Iris pigment epithelial cell (primary cell): ENCODE measurements at places on chromosomes 5 and 9.

- no peak for DNase-seq
Measured at GRCh38 chr5:104533498-104533897, 970.9 kb upstream of the NUDT12 start.

- peak; percentile 94 for DNase-seq
Measured at GRCh38 chr9:129823935-129824601, at the start of gene TOR1A. TOR1A (minus strand) TSS chr9:129824136; CDS start chr9:129824085, 51 bp downstream.

DNA sequence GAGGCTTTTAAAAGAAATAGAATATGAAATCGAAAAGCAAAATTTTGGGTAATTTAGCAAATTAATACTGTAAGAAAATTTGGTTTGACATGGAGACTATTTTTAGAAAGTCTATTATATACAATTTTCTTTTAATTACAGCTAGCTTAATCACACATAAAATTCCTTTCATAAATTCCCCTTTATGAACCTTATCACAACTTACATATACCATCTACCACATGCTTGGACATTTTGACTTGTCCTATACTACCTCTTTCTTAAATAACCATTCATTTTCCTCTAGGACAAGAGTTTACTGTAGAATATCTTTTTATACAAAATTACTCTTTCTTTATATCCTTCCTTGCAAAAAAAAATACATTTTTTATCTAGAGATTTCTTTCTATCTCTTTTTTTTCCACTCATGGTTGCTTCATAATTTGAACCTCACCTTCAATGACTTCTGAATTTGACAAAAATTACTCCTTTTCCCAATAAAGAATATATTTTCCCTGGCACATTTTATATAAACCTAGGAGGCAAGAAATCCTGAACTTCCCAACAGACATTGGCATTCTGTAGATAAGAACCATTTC is 34.0 kb upstream of the SYK start:
- DNase-seq = no peak

DNA sequence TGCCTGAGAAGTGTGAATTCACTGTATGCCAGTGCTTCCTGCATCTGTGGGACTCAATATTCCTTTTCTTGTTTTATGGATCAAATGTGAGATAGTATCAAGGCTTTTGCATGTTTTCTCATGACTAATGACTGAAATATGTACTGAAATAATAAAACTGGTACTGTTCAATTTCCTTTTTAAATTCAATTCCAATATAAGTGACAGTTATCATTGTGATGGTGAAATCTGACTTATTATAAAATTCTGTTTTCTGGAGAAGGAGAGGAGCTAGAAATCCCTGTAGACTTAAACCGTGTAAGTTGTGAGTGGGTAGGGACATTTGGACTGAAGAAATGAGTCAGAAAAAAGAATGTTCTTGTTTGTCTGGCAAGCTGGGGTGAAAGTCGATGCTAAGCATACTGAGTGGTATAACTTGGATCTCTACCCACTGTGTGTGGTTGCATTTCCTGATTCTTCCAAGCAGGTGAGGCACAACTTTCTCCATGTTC is 245.2 kb downstream of the EFNA5 start:
- DNase-seq = peak; percentile 93

DNA sequence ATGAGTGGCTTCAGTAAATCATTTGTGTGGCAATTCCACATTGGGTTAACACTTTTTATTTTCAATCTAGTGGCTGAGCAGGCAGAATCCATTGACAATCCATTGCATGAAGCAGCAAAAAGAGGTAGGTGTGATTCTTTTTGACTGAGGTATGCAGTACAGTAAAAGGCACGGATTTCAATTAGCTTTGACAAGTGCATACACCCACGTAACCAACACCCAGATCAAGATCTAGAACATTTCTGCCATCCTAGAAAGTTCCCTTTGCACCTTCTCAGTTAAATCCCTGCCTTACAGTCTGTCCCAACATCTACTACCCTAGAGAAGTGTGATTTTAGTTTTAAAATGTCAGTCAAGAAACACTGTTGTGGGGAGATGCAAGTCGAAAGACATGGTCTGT is 43.4 kb downstream of the OSTF1 start:
- DNase-seq = no peak

DNA sequence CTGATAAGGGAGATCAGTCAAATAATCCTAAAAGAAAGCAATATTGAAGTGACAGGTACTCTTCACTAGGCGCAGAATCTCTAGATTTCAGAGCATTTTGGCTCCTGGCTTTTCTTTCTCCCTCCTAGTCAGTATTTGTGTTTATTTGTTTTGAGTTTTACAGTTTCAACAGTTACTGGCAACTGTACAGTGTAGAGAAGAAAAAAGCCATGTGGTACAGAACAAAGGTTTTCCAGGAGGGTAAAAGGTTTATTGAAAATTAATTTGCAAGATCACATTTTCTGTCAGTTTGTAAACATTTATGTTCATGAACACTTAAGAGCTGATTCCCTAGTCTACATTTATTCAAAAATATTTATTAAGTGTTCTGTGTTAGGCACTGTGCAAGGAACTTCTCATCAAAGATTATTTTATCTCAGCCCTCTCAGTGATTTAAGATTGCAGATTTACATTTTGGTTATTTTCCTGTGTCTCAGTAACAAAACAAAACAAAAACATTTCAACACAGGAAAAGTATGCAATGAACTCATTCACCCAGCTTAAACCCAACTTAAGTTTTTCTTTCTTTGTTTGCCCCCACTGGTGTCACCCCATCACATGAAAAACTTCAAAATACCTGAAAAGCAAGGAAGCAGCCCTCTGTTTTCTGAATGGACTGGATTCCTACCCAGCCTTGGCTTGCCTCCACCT is 12.9 kb downstream of the MINAR2 start:
- DNase-seq = no peak

DNA sequence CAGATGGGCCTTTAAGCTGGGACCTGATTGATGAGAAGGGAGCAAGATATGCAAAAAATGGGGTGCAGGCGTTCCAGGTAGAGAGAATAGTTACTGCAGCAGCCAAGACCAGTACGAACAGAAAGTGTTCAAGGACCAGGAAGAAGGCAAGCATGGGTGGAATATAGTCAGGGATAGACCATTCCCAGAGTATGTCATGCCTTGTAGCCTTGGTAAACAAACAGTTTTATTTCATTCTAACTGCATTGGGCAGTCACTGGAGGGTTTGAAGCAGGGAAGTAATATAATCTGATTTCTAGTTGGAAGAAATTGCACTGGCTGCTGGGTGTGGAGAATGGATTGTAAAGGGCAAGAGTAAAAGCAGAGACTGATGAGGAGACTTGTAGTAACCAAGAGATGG is 30.5 kb upstream of the IL13 start:
- no peak for DNase-seq

DNA sequence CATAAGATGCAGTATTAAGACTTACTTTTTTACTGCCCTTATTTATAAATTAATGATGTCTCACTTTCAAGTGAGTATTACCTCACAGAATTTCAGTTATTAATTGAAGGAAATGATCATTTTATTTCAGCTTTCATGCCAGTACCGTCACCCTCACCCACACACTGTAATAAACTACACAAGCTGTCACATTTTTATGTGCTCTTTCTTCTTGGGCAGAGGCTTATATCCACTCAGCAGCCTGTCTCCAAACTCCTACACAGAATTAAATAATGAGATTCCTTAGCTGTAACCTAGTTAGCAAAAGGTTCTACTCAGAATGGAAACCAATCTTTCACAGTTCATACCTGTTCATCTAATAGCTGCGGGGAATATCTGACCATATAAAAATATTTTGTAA is 1915.8 kb upstream of the CDH6 start:
- no peak for DNase-seq

- peak; percentile 91 for DNase-seq
Measured at GRCh38 chr5:147782110-147783028, at the start of gene JAKMIP2. JAKMIP2 (minus strand) TSS chr5:147782728; CDS start chr5:147671806, 110,922 bp downstream.

GRCh38 chr9:93686880-93687236 is 110.5 kb downstream of the PHF2 start:
- no peak for DNase-seq

- DNase-seq = no peak
Measured at GRCh38 chr9:77731930-77732329, 83.8 kb upstream of the GNA14 start.

DNA sequence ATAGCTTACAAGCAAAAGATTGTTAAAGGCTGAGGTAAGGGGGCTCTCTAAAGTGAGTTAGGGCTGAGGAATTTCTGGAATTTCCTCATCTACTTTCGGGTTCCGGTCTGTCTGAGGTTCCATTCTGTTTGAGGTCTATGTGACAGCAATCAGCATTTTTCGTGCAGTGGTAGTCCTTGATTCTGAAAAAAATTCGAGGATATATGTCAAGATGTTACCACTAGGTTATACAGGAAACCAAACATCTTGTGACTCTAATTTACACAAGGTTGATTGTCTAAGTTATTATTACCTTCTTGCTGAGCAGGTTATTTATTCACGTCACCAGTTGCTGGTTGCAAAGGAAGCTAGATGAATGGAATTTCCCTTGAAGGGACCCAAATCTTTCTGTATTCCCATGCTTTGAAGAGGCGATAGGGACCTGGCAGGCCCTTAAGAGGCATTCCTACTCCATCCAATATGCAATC is 35.2 kb downstream of the RLN2 start:
- peak; percentile 78 for DNase-seq

- no peak for DNase-seq
Measured at GRCh38 chr9:91805031-91805430, 145.0 kb downstream of the ROR2 start.

DNA sequence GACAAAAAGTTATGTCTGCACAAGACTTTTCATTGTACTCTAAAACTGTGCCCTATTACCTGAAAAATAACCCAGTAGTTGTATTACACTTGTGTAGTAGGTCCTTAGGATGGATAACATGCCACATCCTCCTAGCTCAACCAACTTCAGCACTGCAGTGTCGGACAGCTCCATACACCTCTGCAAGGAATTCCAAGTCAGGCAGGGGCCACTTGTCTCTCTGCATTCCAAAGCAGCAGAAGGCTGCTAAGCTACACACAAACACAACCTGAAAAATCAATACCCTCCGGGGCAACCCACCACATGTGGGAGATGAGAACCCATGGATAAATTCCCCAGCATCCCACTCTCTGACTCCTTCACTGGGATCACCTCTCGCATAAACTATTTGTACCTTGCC is 50.2 kb downstream of the MED10 start:
- peak; percentile 11 for DNase-seq

- peak; percentile 84 for DNase-seq
Measured at GRCh38 chr9:72462340-72462739, 59.1 kb upstream of the TMC1 start.

GRCh38 chr9:3879726-3880505 is 354.1 kb upstream of the RFX3 start:
- DNase-seq = peak; percentile 29

- no peak for DNase-seq
Measured at GRCh38 chr5:27619982-27620381, 581.6 kb upstream of the CDH9 start.

DNA sequence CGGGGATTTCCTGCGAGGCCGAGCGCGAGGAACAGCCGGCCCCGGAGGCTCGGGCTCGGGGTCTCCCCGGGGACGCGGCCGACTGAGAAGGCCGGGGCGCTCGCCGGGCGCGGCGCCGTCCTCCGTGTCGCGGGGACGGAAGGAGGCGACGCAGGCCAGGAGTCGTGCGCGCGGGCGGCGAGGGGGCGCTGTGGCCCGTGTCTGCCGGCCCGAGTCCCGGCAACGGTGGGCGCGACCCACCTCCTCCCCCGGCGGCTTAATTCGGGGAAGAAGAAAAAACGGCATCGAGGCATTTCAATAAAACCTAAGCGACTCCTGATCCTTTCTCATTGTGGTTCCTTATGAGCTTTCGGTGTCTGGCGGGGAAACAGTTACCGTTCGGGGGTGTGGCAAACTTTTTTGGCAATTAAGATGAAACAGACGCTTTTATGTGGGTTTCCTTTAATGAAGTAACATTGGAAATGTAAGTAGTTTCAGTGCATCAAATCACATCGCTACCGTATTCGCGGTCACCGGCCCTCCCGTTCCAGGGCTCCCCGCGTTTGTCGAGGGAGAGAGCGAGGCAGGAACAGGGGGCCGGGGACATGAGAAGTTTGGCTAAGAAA is 3.7 kb upstream of the IRX2 start:
- DNase-seq = no peak

- no peak for DNase-seq
Measured at GRCh38 chr5:96861076-96861475, 15.2 kb upstream of the ERAP2 start.

DNA sequence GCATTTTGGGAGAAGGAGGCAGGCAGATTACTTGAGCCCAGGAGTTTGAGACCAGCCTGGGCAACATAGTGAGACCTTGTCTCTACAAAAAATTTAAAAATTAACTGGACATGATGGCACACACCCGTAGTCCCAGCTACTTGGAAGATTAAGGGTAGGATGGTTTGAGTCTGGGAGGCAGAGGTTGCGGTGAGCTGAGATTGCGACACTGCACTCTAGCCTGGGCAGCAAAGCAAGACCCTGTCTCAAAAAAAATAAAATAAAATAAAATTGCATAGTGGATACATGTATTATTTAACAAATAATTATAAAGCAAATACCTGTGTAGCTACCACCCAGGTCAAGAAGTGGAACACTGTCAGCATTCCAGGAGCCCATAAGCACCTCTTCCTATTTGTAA is 90.1 kb downstream of the CDC42SE2 start:
- no peak for DNase-seq

DNA sequence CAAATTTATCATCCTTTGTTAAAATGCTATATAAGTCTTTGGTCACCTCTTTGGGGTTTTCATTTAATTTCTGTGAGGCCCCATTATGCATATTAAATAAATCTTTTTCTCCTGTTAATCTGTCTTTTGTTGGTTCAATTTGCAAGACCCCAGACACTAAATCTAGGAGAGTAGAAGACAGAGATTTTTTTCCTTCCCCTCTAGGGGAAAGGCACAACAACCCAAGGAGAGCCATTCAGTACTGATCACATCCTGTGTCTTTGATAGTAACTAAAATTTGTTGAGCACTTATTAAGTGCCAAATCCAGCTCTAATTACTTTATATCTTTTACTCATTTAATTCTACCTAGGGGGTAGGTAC is 74.4 kb downstream of the ALDH7A1 start:
- no peak for DNase-seq

DNA sequence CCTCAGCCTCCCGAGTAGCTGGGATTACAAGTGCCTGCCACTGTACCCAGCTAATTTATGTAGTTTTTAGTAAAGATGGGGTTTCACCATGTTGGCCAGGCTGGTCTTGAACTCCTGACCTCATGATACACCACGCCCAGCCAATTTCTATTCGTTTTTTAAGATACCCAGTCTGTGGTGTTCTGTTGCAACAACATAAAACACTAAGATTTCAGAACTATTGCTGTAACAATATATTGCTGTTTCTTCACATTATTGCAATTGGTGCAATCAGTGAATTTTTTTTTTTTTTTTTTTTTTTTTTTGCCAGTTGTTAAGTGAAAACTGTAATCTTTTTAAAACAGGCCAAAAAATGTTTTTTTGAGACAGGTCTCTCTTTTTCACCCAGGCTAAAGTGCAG is 9.9 kb downstream of the SRP19 start:
- DNase-seq = no peak

DNA sequence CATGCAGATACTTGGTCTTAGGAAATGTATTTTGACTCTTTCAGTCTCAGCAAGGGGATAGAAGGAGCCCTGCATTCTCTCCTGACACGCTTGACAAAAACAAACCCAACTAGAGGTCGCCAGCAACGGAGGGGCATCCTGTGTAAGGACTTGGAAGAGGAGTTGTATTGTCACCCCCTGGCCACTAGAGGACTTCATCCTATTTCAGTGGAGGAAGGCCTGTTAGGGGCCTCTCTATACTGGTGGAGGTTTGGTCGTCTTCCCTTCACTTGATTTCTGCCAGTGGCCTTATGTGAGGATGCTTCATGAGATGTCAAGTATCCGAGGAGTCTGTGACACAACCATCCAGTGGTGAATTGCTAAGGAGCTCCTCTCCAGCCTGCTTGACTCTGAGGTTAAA is 122.8 kb upstream of the STC2 start:
- DNase-seq = peak; percentile 33
